NCI-H1694 (cell line): ENCODE measurements at places on chromosomes 1 and 21.

DNA sequence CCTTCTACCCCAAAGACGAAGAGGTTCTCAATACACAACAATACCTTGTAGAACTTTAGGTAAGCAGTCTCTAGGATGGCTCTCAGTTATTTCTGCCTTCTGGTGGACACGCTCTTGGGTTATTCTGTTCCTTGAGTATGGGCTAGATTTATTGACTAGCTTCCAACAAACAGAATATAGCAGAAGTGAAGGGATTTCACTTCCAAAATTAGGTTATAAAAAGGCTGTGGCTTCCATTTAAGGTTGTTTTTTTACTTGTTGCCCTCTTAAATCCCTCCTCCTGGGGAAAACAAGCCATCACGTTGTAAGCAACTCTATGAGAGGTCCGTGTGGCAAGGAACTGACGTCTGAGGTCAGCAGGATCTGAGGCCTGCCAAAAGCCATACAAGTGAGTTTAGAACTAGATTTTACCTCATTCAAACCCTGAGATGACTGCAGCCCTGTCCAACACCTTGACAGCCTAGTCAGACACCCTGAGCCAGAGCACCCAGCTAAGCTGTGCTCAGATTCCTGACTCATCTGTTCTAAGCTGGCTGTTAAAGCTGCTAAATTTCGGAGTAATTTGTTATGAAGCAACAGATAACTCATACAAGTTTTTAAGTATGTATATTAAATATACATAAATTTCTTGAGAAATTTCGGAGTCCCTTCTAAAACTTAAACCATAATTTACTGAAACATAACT is 12.7 kb downstream of the SSX2IP start:
- no peak for DNase-seq

GRCh38 chr1:161008869-161009510 is 12.0 kb downstream of the F11R start:
- no peak for DNase-seq

DNA sequence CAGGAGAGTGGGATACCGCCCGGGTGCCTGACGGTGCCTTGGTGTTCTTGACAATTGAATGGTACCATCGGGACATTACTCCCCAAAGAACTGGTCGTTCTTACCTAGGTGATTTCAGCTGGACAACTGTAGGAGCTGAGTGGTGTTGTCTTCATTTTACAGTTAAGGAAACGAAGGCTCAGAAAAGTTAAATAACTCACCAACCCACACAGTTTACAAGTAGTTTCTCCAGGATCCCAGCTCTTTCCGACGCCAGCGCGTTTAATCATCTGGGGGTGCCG is 1.6 kb downstream of the PIK3CD start:
- DNase-seq: no peak

- no peak for DNase-seq
Observed at GRCh38 chr1:116257836-116258235, 115.2 kb upstream of the ATP1A1 start.

DNA sequence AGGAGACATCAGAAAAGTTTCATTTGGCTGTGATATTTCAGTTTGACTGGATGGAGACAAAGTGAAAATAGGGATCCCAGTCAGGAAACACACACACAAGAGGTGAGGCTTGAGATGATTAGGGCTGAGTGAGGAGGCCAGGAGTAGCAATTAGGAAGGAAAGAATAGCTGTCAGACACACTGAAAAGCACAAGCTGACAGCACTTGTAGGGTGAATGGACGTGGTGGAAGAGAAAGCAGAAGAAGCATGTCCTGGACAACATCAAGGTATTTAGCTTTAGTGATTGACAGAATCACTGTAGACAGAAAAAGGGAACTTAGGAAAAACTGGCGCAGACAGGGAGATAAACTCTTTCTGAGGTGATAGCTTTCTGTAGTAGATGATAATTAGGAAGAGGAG is 347.7 kb downstream of the TGFB2 start:
- DNase-seq: no peak

DNA sequence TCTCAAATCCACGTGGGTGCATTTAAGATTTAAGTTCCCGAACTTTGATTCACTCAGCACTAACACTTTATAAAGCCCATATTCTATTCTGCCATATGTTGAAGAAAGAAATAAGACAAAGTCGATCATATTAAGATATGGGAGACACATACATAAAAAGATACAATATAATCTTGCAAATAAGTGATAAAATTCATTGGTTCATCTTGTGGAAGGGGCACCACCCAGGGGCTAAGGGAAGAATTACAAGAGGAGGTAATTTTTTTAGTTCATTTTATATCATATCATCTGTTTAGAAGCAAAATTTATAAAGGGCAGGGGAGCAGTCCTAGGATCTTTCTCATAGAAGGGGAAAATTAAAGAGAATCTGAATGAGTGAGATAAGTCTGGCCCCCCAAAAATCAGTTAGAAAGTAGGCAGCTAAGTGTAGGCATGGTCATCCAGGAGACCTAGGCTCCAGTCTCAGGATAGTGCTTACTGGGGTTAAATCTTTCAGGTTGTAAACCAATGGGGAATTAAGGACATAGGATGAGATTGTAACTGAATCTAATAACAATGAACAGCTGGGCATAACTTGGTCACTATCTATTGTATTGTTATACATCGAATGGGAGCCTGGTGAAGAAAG is 124.2 kb upstream of the L1TD1 start:
- DNase-seq: no peak

GRCh38 chr1:181726320-181727012 is 243.1 kb downstream of the CACNA1E start:
- DNase-seq: no peak

DNA sequence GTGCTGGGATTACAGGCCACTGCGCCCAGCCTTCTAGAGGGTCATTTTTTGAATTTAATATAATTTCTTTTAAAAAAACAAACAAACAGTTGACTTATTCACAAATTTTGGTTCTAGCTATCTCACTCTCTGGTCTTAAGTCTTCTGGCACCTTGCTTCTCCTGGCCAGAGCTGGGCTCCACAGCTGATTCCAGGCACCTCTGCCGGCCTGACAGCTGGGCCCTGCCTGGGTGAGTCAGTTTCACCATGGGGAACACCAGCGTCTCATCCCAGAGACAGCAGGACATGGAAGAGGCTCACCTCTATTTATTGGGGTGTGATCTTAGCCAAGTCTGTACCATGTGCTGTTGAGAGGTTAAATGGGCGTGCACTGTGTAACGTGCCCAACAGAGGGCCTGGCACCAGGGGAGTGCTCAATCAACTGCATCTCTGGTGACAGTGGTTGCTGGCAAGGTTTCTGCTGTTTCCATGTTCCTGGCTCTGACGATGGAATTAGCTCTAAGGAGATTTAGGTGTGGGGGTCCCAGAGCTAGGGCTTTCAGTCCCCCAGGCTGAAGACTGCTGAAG is 956 bp downstream of the CPLANE2 start:
- peak; percentile 56 for DNase-seq

DNA sequence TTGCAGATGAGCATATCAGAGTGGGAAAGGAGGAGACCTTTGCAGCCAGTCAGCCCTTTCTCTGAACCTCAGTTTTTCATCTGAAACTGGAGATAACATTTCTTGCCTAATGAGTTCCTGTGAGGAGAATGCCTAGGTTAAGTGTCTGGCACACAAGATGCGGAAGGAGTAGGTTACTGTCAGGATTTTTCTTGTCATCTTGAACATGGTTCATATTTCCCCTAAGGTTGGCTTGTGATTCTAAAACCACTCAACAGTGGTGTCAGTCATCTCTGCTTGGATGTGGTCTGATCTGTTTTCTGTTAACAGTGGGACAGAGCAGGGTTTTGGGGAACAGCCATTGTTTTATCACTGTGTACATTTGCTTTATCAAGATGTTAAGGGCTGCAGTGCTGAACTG is 70.6 kb downstream of the TGFB2 start:
- DNase-seq: no peak

- no peak for DNase-seq
Observed at GRCh38 chr1:27885114-27885528, 12.8 kb downstream of the THEMIS2 start.

GRCh38 chr1:88441022-88441421 is 243.1 kb upstream of the PKN2 start:
- no peak for DNase-seq

- DNase-seq: peak; percentile 52
Observed at GRCh38 chr1:39102537-39103327, 76.6 kb downstream of the NDUFS5 start.

DNA sequence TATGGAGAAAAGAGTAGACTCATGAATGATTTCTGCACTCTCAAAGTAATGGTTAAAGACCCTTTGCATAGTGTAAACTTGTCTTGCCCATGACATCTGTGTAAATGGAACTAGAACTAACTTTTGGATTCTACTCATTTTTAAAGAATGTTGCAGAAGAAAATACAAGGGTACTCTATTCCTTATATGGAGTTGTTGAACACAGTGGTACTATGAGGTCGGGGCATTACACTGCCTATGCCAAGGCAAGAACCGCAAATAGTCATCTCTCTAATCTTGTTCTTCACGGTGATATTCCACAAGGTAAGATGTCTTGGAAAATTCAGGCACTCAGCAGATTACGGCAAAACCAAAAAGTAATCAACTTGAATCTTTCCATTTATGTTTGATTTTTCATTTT is 19.8 kb downstream of the CCT8 start:
- DNase-seq: no peak

DNA sequence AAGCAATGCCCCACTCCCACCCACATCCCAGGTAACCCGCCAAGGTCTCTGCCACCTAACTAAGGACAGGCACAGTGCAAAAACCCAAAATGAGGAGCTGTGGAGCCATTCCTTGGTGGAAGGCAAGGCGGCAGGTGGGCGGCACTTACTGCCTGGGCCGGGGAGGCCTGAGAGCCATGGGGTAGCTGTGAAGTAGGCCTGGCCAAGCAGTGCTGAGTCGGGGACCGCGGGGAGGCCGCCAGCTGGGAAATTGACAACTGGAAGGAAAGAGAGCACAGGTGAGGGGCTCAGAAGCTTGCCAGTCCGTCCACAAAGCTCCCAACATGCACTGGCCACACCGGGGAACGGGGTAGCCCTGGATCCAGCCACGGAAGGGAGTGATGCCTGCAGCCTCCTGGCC is 85.3 kb downstream of the NPHP4 start:
- DNase-seq: no peak

DNA sequence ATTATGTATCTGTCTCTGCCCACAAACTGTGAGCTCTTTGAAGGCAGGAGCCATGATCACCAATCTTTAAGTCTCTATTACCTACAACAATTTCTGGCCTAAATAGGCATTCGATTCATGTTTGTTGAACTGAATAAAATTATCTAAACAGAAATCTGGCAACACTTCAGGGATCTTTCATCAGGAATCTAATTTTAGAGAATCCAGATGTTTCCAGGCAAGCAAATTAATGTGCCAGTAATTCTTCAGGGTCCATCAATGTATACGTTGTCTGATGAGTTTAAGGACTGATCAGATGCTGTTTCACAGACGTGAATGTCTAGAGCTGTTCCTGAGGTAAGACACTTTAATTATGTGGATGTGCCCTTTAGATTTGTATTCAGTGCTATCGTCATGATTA is 524.4 kb downstream of the PTPRC start:
- no peak for DNase-seq

GRCh38 chr1:226454349-226454748 is 46.5 kb upstream of the PARP1 start:
- DNase-seq: no peak

DNA sequence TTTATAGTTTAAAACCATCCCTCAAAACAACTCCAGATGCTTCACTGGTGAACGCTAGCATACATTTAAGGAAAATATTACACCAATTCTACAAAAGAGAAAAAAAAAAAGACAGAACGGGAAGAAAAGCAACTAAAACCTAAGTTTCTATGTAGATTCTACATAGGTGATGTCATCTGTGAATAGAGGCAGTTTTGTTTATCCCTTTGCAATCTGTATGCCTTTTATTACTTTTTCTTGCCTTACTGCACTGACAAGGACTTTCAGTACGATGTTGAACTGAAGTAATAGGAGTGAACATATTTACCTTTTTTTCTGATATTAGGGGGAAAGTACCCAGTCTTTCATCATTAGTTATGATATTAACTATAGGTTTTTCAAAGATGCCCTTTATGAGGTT is 101.7 kb upstream of the HAO2 start:
- no peak for DNase-seq

- no peak for DNase-seq
Observed at GRCh38 chr1:64248065-64248464, 44.6 kb downstream of the UBE2U start.

DNA sequence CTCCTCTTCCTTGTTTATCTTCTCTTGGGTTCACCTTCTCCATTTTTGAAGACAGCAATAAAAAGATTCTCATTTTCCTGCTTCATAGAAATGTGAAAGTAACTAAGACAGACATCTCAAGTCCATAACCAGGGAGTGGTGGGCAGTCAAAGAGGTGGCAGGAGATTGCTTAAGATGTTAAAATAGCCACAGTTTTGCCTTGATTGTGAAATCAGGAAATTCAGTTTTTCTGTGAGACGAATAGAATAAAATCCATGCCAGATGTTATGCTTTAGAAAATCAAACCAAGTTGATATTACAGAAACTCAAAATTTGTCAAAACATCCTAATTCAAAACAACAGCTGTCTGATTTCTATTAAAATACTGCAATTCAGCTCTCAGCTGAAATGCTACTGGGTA is 57.2 kb downstream of the TNN start:
- no peak for DNase-seq

GRCh38 chr1:185567440-185567839 is 166.8 kb upstream of the HMCN1 start:
- DNase-seq: no peak

DNA sequence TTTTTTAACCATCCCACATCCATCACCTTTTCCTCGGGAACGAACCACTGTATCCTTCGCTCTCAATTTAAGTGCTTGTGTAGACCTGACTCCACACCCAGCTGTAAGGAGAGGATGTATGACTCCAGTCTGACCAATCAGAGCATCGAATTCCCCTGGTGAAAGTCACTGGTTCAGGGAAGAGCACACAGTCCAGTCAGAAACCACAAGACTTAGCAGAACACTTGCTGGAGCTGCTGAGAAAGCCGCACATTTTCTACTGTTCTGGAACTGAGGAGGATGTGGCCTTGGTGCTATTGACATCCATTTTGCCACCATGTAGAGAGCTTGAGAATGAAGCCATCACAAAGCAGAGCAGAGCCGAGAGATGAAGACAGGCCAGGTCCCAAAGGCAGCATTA is 59.9 kb upstream of the CNN3 start:
- DNase-seq: no peak

DNA sequence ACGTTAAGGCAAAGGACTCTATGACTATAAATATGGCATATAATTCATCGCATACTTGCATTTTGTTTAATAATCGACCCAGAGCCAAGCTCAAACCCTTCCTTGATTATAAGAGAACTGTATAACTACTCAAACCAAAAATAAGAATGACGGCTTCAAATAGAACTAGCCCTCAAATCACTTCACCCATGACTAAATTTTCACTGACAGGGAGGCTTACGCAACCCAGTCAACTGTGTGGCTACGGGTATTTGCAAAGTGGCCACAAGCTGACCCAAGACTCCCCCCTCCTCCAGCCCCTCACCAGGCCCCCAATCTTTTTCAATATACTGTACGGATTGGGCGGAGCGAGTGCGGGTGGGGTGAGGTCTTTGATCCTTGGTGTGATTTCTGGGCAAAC is 268.3 kb downstream of the ASTN1 start:
- no peak for DNase-seq

GRCh38 chr1:88421997-88422396 is 262.1 kb upstream of the PKN2 start:
- no peak for DNase-seq
